CD4-positive, alpha-beta T cell treated with Interferon alpha-2 for 1 hour (primary cell): ENCODE measurements at places on chromosomes 6 and 20.

- no peak for DNase-seq
Observed at GRCh38 chr6:155380666-155381332, 66.5 kb upstream of the TFB1M start.

DNA sequence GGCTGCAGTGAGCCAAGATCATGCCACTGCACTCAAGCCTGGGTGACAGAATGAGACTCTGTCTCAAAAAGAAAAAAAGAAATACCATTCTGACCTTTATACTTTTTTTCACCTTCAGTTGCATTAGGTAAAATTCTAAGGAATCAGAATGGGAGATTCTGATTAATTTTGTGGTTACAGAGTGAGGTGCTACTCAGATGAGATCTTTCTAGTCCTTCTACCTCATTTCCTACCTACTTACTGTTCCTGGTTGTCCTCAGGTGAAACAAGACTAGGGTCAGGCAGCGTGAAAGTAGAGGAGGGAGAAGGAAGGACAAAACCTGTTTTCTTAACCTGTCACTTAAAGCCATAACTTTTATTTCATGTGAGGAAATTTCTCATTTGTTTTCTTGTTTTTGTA, 63.7 kb downstream of the MTFR2 start:
- DNase-seq: no peak

DNA sequence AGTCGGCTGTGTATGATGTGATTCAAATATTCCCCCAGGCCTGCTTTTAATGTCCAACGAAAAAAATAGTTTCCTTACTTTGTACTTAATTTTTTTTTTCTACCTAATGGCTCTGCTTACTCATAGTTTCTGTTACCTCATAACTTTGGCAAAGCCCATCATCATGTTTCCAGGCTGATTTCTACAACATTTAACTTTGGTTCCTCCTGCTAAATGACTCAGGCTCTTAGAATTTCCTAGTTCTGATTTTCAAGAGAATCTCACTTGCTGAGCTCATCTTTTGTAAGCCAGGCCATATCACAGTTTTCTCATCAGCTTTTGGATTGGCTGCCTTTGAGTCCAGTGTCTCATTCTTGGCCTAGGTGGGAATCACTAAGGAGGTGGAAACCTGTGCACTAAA, 323.1 kb downstream of the HDGFL1 start:
- DNase-seq: no peak

GRCh38 chr6:149031859-149032598, 285.2 kb downstream of the UST start:
- no peak for DNase-seq

GRCh38 chr6:157841211-157841840, 18.3 kb downstream of the SNX9 start:
- no peak for DNase-seq

DNA sequence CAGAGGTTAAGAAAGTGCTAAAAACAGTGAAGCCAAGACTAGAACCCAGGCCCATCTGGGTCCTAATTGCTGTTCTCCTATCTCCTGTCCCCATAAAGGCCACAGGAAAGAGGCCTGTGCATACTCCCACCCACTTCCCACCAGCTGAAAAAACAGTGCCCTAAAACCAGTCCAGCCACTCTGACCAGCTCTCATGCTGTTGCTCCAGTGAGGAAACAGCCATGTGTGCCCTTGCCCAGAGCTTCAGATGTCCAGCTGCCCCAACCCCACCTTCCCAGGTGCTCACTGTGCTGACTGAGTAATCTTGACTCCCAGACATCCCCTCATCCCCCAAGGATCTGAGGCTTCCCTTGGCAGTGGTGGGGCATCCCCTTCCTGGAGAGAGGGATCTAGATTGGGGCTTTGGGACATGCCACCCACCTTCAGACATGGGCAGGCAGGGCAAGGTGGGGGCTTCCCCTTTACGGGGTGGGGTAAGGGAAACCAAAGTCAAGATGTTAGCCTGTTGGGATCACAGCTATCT, 28.7 kb downstream of the KCNK5 start:
- DNase-seq: no peak
